ENCODE measurements at places on chromosomes 12 and 14.

GRCh38 chr12:9872162-9872561 is 3.0 kb upstream of the CLEC2B start:
- no peak for DNase-seq

GRCh38 chr14:53391156-53391555 is 238.0 kb upstream of the DDHD1 start:
- no peak for DNase-seq

- peak; percentile 21 for DNase-seq
Observed at GRCh38 chr12:85076688-85077430, 40.7 kb downstream of the LRRIQ1 start.

- DNase-seq: no peak
Observed at GRCh38 chr14:68634874-68635595, 157.8 kb downstream of the ZFP36L1 start.

DNA sequence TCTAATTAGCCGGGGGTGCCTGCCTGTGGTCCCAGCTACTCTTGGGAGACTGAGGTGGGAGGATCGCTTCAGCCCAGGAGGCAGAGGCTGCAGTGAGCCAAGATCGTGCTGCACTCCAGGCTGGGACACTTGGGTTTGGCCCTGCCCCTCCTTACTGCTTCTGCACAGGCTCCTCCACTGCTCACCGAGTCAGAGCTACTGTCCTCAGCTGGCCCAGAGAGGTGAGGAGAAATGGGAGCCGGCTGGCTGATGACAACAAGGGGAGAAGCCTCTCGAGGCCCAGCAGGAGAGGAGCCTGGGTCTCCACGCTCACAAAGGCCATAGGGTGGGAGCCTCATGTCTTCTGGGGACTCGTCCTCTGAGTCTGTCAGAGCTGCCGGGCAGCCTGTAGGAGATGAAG is 13.7 kb downstream of the CALCOCO1 start:
- DNase-seq: no peak

Measured in NCI-H2081 treated with DMSO at 0.1 percent for 48 hours (cell line).